ENCODE measurements at places on chromosomes 7 and 10. TPM values are rescaled to one million over a fixed set of nuclear protein-coding genes. Genes with fewer than 3 reads are reported as not detected.

GRCh38 chr7:139078399-139078798, 31.1 kb downstream of the ZC3HAV1 start:
- DNase-seq: no peak

- DNase-seq: no peak
These were observed 1.0 kb downstream of the PAXIP1 start for GRCh38 chr7:155001756-155002410.

- no peak for DNase-seq
These were observed 4.2 kb downstream of the SUN1 start for GRCh38 chr7:836429-836828.

GRCh38 chr7:145986248-145986874, 130.2 kb upstream of the CNTNAP2 start:
- no peak for DNase-seq

GRCh38 chr7:73521636-73522104, 423 bp downstream of the BAZ1B start:
- peak; percentile 85 for DNase-seq

GRCh38 chr10:48772059-48772458, 87.4 kb downstream of the WDFY4 start:
- DNase-seq: no peak

GRCh38 chr10:50541921-50542320, 81.8 kb downstream of the SGMS1 start:
- no peak for DNase-seq

DNA sequence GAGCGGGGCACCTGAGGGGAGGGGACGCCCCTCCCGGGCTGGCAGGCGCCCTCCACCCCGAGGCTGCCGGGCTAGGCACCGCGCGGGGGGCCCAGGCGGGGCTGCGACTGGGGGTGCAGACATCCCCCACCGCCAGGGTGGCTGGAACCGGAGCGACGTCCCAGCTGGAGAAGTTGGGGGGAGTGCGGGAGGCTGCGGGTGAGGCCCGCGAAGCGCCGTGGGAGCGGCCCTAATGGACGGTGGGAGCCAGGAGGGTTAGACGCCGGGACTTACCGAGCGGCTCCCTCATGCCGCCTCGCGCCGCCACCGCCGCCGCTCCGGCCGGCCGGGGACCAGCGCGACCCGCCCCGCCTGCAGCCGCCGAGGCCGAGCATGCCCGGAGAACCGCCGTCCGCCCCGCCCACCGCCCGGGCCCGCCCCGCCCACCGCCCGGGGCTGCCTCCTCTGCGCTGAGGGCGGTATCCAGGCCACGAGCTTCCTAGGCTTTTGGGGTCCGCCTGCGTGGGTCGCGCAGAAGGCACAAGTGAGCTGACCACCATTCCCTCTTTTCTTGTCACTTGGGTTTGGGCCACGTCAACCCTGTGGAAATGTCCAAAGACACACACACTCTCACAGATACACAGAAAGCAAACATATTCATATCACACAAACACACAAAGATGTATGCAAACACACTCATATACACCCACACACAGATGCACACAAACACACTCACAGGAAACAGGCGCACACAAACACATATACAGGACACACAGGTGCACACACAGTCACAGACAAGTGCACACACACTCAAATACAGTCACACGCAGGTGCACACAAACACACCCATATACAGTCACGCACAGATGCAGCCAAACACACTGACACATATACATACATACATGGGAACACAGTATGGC, at the start of gene JCAD:
JCAD (minus strand) TSS at position 378 of the 899 bp plus-strand sequence. CDS start 11,774 bp downstream, outside the sequence.
- DNase-seq: peak; percentile 94

DNA sequence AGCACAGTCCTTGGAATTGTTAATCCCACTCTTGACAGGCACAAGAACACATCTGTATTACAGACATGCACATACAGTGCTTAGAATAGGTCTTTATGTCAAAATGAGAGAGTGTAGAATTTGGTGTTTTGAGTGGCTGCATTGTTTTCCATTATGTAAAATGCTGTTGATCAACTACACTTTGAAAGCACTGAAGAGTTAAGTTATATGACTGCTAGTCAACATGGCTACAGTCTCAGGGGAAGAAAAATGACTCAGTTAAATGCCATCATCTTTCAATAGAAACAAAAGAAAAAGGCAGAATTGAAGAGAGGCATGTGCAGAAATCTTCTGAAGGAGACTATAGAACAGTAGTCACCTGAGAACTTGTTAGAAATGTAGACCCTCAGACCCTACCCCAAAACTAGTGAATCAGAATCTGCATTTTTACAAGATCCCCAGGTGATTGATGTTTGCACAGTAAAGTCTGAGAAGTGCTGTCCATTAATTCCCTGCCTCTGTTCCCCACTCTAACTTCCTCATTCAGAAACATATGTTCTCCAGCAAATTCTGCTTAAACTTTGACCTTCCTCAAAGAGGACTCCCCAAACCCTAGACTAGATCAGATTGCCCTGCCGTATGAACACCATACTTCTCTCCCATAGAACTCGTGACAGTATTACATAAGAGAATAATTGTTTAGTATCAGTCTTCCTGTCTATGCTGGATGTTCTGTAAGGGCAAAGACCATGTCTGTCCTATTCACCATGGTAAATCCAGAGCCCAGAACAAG, 16.0 kb downstream of the SND1 start:
- DNase-seq: no peak

- DNase-seq: no peak
These were observed 136.0 kb upstream of the TCF7L2 start for GRCh38 chr10:112813866-112814591.

DNA sequence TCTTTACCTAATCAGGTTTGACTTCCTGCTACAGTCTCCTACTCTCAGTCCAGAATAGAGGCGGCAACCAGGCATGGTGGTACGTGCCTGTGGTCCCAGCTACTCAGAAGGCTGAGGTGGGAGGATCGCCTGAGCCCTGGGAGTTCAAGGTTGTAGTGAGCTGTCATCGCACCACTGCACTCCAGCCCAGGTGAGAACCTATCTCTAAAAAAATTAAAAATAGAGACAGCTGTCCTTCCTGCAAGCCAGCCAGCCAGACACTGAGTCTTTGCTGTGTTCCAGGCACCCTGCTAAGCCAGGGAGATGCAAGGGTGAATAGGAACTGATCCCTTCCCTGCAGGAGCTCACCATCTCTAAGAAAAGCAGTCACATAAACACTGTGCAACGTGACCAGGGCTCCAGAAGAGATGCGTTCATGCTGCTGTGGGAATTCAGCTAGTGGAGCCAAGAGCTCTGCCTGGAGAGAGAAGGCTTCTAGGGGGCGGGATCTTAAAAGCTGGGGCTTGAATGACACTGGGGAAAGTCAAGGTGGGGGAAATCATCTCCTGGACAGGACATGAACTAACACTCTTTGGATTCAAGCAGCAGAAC, 22.1 kb upstream of the SLIT1 start:
- no peak for DNase-seq

DNA sequence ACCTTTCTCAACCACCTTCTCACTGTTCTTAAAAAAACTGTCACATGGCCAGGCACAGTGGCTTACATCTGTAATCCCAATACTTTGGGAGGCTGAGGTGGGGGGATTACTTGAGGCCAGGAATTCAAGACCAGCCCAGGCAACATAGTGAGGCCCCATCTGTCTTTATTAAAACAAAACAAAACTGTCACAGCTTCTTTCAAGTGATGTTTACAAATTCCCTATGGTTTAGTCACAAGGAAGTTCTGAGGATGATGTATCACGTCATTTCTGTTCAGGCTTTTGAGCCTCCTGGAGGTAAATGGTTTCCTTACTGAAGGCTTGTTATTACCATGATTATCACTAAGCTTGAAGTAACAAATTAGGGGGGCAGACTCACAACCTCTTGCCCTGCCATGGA, 186.2 kb downstream of the CFTR start:
- DNase-seq: no peak

- DNase-seq: no peak
These were observed 148.7 kb downstream of the ZMYND11 start for GRCh38 chr10:283916-284356.

DNA sequence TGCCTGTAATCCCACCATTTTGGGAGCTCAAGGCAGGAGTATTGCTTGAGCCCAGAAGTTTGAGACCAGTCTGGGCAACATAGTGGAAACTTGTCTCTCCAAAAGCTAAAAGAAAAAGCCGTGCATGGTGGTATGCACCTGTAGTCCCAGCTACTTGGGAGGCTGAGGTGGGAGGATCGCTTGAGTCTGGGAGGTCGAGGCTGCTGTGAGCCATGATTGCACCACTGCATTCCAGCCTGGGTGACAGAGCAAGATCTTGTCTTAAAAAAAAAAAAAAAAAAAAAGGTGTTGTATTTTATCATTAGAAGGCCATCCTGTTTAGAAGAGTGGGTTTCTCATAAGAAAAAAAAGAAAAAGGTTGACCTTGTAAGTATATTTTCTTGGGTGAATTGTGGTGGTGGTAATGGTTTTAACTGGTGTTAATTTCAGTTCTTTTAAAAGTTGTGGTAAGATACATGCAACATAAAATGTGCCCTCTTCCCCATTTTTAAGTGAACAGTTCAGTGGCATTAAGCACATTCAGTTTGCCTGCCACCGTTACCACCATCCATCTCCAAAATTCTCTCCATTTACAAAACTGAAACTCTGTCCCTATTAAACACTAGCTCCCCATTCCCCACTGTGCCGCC, 34.7 kb downstream of the GRIFIN start:
- no peak for DNase-seq

GRCh38 chr7:107815254-107815882, 12.3 kb upstream of the SLC26A3 start:
- DNase-seq: no peak

ZCWPW1 gene
- 1.6 TPM for total RNA-seq

ATOH7 gene
- total RNA-seq: 0.15 TPM

ECHDC3 gene
- total RNA-seq: 57.9 TPM

SPDYE11 gene
- not detected for total RNA-seq

COL28A1 gene
- 0.17 TPM for total RNA-seq

SLC29A3 gene
- 6.9 TPM for total RNA-seq

Measured in H7 (cell line).